ENCODE measurements at places on chromosomes 3 and 15.
A peak's percentile ranks its signal among the peaks of the same experiment; 100 is the strongest.

DNA sequence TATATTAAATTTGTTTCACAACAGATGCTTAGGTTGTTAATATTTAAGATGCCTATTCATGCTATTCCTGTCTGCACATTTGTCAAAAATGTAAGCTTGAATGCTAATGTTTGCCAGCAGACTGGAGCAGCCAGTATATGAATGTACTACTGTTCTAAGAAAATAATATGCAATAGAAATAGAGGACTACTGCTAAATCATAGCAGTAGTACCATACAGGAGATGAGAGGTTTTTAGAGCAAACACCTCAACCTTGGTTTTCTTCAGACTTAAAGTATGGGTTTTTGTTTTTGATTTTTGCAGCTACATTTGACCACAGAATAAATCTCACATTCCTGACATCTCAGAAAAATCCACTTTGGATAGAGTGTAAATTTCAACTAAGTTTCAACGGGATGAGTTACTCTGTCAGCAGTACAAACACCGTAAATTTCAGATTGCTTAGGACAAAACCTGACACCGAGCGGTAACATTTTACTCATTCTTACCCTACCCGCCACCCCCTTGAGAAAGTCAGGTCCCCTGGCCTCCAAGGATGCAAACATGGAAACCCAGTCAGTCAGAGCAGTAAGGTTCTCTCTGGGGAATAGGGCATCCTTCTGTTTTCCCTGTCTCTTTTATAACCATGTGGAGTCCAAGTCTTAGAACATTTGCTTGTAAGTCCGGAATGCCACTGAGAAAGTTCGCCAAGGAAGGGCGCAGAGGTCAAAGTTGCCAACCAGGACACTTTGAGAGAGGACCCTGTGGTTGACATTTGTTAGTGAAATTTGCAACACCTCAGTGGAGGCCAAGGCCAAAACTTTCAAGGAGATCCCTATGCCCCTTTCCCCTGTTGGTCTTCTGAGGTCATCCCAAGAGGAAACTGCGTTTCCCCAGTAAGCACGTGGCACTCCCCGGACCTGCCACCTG lies 17.9 kb upstream of the SATB1 start:
- no peak for DNase-seq

GRCh38 chr15:67076147-67076843 lies 10.9 kb downstream of the SMAD3 start:
- no peak for DNase-seq

GRCh38 chr3:9690451-9691450 lies 12.9 kb upstream of the CPNE9 start:
- no peak for DNase-seq

DNA sequence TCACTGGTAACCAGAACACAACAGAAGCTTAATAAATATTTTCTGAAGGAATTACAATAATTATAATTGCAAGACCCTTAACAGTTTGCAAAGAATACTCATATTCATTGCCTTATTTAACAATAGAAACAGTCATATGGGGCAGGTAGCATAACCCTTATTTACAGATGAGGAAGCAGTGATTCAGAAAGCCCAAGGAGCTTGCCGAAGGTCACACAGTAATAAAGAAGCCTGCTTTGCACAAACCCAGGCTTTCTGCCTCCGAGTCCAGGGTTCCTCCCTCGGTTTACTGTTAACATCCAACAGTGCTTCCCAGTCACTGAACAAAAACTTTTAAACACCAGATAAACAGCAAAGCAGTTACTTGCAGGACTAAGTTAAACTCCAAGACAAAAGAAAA lies 35.3 kb downstream of the SRGAP3 start:
- no peak for DNase-seq

GRCh38 chr3:4543110-4543509 lies 50.0 kb downstream of the ITPR1 start:
- DNase-seq = no peak

DNA sequence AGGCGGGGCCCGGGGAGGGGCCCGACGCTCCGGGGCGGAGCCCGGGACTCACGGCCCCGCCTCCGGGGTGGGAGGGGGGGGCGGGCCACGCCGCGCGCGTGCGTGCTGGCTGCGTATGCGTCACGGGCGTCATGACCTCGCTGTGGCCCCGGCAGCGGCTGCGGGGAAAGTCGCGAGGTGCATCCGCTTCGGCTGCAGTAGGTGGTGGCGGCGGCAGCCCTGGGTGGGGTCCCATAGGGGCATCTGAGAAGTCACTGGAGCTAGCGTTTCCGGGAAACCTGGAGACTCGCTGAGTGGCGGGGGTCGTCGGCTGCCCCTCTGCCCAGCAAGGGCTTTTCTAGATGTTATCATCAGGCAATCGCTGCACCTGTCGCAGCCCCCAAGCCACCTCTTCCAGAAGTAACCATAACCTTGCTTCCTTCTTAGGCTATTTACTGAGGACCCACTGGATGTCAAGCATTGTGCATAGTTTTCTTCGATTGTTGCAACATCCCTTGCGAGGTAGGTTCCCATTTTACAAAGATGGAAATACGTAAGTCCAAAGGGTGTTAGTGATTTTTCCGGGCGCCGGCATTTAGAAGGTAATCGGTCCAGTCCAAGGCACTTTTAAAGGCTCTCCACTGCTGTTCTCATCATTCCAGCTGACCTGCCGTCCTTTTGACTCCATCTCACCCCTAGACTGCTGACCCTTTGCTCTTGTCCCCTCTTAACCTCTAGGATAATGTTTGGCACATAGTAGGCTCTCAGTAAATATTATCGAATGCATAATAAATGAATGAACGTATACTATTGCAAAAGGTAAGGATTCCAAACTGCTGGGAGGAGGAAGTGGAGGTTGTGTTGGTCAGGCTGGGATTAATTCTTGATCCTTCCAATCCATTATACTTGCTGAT lies at the start of gene GDPGP1:
Gene GDPGP1, plus strand, starts transcription at position 114 of the 893 bp plus-strand sequence. CDS start 6,700 bp downstream, outside the sequence.
- no peak for DNase-seq

- no peak for DNase-seq
Measured at GRCh38 chr3:4008205-4008604, 209.0 kb downstream of the LRRN1 start.

DNA sequence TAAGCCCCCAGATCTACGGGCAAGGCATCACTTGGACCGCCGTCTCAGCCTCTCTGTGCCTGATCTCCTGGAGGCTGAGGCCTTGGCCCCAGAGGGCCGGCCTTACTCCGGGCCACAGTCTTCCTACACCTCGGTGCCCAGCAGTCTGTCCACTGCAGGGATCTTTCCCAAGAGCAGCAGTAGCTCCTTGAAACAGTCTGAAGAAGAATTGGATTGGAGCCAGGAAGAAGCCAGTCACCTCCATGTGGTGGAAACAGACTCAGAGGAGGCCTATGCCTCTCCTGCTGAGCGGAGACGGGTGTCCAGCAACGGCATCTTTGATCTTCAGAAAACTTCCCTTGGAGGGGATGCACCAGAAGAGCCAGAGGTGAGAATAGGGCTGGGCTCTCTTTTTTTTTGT lies 67.0 kb downstream of the MCTP2 start:
- DNase-seq = no peak

DNA sequence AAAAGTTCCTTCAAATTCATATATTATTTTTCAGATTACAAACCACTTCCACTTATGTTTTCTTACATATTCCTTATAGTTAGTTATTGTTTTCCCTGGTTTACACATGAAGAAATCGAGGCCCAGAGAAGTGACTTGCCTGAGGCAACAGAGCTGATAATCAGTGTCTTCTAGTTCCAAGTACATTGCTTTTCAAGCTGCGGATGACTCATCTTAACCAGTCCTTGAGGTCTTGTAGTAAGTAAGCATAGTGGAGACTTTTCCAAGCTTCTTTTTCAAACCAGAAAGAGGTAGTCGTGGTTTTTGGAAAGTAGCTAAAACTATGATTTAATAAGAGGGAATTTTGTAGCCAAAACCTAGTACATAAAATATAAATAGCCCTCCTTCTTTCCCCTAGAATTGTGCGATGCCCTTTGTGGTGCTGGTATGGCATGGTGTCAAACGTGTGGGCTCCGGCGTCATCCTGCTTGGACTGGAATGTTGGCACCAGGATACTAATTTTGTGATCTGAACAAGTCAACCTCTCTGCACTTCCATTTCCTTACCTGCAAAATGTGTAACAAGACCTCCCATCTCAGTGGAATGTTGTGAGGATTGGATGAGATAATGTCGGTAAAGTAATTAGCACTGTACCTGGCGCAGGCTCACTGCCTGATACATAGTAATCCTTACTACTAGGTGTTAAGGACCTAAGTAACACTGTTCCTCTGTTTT lies 19.0 kb upstream of the DLG1 start:
- DNase-seq = peak; percentile 78

DNA sequence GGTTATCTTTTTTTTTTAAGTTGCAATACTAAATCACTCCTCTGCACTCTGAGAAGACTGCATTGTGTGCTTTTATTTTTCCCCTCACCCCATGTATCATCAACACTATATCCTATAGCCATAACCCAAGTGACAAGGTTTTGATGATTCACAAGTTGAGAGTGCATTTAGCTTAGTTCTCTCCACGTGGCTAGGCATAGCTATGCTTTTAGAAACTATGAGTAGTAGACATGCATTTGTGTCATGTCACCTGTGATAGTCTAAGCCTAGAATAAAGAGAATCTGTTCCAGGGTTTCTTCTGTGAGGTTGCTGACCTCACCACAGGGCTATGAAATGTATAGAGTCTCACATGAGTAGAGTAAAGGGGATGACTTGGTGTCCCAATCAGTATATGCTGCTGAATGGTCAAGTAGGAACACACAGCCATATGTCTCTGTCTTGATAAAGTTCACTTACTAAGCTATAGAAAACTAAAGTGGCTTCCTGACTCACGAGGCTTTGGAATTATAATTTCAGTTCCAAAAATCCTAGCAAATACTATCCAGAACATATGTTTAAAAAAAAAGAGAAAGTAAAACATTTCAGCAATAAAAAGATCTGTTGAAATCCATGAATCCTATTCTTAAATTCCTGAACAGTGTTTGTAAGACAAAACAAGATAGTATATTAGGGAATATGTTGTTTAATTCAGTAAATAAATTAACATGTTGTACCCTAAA lies 206.3 kb downstream of the LSAMP start:
- DNase-seq = no peak

- DNase-seq = no peak
Measured at GRCh38 chr3:140610544-140610943, 67.3 kb upstream of the TRIM42 start.

Data from amniotic stem cell (primary cell).